Midbrain (tissue), 1 donor: ENCODE measurements at places on chromosomes 6 and 20.

- DNase-seq = peak; percentile 19
These were observed 7.3 kb downstream of the DNTTIP1 start for GRCh38 chr20:45798935-45799642.

DNA sequence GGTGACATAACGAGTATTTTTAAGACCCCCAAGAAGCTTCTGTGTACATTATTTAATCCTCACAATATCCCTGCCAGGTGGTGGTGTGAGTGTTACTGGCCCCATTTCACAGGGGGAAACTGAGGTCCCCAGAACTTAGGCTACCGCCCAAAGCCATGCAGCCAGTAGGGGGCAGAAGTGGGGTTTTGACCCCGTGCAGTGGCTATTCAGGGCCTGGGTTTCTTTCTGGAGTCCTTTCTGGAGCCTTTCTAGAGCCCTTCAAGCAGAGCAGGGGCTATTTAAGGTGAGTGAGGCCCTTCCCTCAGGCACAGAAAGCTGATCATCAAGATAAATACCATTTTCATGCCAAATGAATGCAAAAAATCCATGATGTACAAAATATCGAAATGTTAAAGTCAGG lies 59.0 kb downstream of the CTCFL start:
- no peak for DNase-seq

GRCh38 chr6:52672412-52673025 lies 1.6 kb downstream of the TMEM14A start:
- no peak for DNase-seq

- DNase-seq = no peak
These were observed 17.9 kb downstream of the MAVS start for GRCh38 chr20:3864518-3864917.
